HS-27A (cell line): ENCODE measurements at places on chromosomes 2 and 18.

GRCh38 chr18:50671376-50671775, 111.5 kb downstream of the MAPK4 start:
- DNase-seq = no peak

GRCh38 chr18:76480913-76481312, 14.1 kb downstream of the ZNF516 start:
- no peak for DNase-seq

- no peak for DNase-seq
These were observed 141.9 kb upstream of the GCFC2 start for GRCh38 chr2:75852639-75853038.

DNA sequence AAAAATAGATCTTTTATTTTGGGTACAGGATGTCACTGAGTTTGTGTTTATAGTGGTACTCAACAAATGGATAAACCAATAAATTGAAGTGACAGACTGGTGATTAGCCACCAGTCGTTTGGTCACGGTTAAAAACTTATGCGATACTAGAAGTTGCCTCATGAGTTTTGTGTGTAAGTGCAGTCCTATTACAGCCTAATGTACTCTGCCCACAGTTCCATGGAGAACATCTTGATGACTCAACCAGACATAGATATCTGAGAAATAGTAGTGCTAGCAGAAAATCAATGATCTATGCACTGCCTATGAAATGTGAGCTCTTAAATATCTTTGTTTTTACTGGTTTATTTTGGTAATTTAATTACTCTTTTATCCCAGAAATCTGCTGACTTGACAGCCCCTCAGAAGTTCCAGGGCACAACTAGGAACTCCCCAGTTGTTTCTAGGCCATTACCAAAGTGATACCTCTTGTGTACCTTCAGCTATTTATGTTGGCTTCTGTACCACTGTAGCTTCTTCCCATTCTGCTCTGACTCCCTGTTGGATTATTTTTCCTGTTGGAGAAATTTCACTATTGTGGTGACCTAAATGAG, 209.1 kb upstream of the KCNJ3 start:
- no peak for DNase-seq
